CD4-positive, alpha-beta T cell treated with Interleukin-21 for 1 hour (primary cell): ENCODE measurements at places on chromosomes 6 and 20.
A peak's percentile ranks its signal among the peaks of the same experiment; 100 is the strongest.

DNA sequence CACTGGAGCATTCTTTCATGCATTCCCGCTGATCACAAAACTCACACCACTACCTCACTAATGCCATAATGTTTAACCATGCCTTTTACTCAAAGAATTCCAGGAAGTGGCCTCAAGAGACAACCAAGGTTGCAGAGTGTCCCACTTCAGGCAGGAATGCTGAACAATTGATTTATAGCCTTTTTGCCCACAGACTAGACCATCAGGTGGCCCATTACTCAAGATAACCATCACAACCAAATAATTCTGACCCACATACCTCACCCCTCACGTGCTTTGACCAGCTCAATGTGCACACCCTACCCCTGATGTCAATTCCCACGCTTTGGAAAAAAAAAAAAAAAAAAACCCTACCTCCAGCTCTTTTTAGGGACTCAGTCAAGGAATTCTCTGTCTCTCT, 220.6 kb upstream of the UFL1 start:
- DNase-seq = no peak

DNA sequence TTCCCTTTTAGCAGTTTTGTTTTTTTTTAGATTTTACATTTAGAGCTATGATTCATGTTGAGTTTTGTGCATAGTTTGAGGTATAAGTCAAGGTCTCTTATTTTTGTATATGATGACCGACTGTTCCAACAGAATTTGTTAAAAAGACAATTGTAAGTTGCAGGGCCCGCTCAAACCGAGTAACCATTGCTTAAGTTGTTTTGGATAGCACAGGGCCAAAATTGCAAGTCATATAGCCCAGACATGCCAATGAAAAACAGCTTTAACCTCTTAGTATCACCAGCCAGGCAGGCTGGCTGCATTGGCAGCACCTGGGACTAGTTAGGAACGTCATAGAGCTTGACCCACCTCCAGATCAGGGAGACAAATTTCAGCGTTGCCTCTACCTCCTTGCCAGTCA, 47.3 kb downstream of the PFDN4 start:
- no peak for DNase-seq

DNA sequence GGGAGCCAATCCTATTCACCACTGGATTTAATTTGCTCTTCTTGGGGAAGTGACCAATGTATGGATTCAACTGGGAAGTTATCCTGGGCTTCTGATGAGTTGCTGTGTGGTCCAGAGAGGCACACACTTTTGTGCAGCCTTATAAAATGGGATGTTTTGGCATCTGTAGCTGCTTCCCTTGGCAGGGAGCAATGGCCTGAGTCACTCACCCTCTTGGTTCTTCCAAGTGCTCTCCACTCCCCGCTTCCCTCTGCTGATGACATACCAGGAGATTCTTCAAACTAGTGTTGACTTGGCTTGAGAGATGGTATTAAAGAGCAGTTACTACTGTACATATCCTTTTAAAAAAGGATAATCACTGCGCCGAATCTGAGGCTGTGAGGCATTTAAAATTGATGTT, 105.8 kb downstream of the JARID2 start:
- DNase-seq = no peak

DNA sequence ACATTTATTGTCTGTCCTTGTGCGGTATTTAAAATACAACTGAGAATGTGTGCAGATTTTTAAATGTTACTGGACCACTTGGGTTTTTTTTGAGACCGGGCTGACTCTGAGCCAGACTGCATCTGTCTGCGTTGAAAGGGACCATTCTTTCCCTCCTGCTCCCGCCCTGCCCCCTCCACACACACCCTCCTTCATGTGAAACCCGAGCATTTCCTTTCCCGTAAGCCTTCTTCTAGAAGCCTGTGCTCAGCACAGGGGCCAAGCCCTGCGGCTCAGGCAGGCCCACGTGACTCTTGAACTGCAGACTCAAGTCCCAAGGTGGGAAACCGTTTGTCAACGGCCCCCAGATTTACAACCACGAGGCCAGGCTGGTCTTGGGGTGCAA, 82.7 kb upstream of the FOXC1 start:
- peak; percentile 62 for DNase-seq

GRCh38 chr6:69279805-69280204, 517.0 kb downstream of the LMBRD1 start:
- no peak for DNase-seq

- no peak for DNase-seq
Observed at GRCh38 chr6:109461733-109462526, 6.4 kb upstream of the MICAL1 start.

- DNase-seq = no peak
Observed at GRCh38 chr6:151027295-151027747, 161.8 kb downstream of the MTHFD1L start.

GRCh38 chr6:165762125-165762524, 99.1 kb upstream of the PDE10A start:
- DNase-seq = no peak

- no peak for DNase-seq
Observed at GRCh38 chr6:167031082-167031709, 32.0 kb downstream of the CEP43 start.

DNA sequence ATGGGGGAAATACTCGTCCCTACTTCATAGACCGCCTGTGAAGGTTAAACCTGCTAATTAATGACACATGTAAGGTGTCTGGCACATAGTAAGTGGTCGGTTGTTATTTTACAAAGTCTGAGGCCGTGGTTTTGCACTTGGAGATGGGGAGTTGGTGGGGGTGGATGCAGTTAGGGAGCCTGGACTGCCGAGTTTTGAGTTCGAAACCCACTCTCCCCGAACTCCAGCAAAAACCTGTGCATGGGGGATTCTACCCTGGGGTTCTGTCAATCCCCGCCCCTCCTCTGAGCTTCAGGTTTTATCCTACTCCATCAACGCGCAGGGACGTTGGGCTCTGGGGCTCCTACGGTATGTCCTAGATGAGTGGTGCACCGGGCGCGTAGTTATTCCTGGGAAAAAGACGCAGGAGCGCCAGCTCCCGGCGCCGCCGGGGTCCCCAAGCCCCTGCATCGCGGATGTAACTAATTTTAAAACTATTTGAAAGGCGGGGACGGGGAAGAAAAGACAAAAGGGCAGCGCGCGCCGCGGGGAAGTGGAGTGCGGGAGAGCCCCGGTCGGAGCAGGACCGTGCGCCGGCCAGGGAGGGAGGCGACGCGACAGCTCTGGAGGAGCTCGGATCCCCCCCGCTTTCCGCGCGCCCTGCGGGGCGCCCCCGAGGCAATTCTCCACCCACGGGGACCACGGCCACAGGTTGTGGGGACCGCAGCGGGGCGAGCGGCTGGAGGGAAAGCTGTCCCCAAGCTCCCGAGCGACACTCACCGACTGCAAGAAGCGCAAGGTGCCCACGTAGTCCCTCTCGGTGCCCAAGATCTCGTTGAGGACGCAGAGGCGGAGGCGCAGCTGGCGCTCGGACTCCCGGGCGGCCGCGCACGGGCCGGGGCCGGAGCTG, 672 bp downstream of the PREX1 start:
- DNase-seq = peak; percentile 50

- no peak for DNase-seq
Observed at GRCh38 chr6:22727710-22728109, 158.3 kb downstream of the HDGFL1 start.

- DNase-seq = no peak
Observed at GRCh38 chr6:145736661-145737144, 1.4 kb upstream of the EPM2A start.

DNA sequence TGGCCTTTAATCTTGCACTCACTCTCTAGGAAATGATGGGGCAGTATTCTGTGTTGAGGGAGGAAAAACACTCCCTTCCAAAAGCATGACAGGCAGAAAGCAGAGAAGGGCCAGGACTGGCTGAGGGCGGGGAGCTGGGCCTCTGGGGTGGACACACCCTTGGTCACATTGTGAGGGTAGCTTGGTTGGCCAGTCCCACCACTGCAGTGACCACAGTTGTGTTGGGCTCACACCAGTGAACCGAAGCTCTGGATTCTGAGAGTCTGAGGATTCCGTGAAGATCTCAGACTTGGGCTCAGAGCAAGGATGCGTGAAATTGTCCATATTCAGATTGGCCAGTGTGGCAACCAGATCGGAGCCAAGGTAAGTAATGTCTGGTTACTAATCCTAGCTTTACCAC, at the start of gene TUBB1:
TUBB1 (plus strand) TSS at position 213 of the 400 bp plus-strand sequence; CDS start at position 307, 94 bp downstream.
- no peak for DNase-seq

DNA sequence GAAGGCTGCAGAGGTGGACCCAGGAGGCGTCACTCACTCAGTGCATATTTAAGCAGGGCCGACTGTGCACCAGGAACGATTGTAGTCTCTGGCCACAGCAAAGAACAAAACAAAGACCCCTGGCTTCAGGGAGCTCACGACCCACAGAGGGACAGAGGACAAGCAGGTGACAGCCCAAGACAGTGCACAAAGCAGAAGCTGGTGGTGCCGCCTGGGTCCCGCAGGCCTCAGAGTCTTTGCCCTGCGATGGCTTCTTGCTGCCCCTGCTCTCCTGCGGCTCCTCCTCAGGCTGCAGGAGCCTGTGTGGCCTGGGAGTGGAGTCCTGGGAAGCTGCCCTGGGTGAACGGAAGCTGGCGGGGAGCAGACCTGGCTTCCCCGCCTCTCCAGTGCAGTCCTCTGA, 300.0 kb downstream of the PREX1 start:
- DNase-seq = no peak

GRCh38 chr20:34334654-34335407, 28.2 kb upstream of the ITCH start:
- no peak for DNase-seq

GRCh38 chr6:136158387-136158821, 91.7 kb downstream of the MTFR2 start:
- no peak for DNase-seq

- no peak for DNase-seq
Observed at GRCh38 chr20:41375846-41376245, 9.2 kb upstream of the EMILIN3 start.

DNA sequence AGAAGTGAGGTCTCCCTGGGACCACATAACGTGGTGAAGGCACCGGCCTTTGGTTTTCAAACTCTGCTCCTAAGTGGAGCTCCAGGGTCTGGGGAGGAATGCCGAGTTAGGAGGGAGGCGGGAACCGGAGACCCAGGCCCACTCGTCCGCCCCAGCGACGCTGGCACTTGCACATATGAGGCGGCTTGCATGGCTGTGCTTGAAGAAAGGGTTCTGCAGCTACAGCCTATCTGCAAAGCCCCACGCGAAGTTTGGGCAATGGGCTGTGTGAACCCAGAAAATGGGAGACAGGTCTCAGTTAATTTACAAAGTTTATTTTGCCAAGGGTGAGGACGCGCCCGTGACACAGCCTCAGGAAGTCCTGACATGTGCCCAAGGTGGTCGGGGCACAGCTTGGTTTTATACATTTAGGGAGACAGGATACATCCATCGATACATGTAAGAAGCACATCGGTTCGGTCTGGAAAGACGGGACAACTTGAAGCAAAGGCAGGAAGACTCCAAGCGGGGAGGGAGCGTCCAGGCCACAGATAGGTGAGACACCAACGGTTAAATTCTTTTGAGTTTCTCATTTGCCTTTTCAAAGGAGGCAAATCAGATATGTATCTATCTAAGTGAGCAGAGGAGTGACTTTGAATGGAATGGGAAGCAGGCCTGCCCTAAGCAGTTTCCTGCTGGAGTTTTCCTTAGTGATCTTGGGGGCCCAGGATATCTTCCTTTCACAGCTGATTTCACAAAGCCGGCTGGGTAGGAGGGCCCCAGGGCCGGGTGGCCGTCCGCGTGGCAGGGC, 782 bp upstream of the PCMTD2 start:
- DNase-seq = no peak

- DNase-seq = no peak
Observed at GRCh38 chr6:159761129-159761872, 544 bp upstream of the ACAT2 start.

DNA sequence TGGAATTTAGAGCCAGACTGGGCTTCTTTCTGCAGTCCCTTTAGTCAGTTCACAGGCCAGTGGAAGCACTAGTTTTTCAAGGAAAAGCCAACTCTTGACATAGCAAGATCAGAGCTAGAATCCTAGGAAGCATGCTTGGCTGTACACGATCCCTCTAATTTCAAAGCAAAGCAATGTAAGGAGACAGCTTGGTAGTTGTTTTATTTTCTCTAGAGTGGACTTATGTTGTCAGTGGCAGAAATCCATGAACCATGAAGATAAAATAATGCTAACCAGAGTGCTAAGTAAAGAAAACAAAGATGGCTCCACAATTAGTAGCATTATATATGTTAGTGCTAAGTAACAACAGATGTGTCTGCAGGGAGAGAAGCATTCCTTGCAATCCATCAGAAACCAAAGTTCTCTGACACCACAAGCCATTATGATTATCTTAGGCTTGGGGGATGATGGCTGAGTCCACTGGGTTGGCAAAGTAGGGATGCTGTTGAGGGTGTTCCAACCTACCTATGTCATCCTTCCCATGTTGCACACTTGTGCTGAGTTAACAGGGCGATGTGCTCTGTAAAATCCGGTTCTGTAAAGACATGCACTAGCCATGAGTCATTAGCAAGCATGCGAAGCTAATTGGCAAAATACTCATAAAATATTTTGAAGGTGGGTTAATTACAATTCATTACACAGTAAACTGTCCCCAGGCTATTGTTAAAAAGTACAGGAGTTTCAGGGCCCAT, 115.2 kb downstream of the BMP2 start:
- DNase-seq = no peak

- no peak for DNase-seq
Observed at GRCh38 chr6:167467793-167468431, 143.0 kb downstream of the TTLL2 start.

DNA sequence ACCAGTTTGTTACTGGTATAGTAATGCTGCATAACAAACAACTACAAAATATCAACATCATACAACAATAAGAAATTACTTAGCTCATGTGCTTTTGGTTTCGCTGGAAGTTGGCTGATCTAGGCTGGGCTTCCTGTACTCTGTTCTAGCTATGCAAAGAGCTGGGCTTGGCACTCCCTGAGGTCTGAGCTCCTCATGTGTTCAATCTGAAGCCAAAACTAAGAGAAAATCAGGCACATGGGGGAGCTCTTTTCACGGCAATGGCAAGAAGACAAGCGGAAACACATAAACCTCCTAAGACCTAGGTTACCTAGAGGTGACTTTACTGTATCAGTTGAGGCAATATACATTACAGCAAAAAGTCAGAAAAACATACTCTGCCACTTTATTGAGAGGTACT, 574.2 kb downstream of the KHDRBS2 start:
- no peak for DNase-seq

GRCh38 chr6:7535498-7535897, 6.0 kb upstream of the DSP start:
- DNase-seq = no peak

GRCh38 chr6:135861189-135861588, 9.7 kb downstream of the PDE7B start:
- no peak for DNase-seq

- DNase-seq = no peak
Observed at GRCh38 chr20:62773845-62774714, 22.2 kb upstream of the MRGBP start.

GRCh38 chr6:105433723-105434122, 30.8 kb upstream of the PREP start:
- no peak for DNase-seq

GRCh38 chr6:70838907-70839285, 118.0 kb downstream of the B3GAT2 start:
- no peak for DNase-seq

DNA sequence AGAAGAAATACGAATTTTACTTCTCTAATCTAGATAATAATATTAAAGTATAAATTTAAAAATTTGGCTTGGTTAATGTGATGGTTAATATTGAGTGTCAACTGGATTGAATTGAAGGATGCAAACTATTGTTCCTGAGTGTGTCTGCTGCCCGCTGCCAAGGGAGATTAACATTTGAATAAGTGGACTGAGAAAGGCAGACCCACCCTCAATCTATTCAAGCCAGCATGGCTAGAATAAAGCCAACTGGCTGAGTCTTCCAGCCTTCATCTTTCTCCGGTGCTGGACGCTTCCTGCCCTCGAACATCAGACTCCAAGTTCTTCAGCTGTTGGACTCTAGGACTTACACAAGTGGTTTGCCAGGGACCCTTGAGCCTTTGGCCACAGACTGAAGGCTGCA, 152.7 kb downstream of the TBXT start:
- no peak for DNase-seq
